ENCODE measurements at places on chromosomes 1 and 21.

DNA sequence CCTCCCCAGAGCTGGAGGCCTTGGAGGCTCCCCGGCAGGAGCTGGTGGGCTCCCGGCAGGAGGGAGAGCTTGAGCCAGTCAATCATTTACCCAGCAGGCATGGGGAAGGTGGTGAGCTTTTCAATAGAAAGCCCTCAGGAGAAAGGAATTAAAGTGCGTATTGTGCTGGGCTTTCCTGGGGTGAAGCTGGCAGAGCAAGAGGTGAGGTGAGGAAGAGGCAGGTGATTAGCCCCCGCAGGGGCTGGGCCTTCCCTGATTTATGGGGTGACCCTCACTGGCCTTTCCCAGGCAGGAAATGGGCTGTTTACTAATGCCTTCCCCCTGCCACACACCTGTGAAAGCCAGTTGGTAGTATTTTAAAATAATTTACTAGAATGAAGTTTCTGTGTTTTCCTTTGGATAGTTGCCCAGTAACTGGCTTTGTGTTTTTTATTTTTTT, 25.8 kb downstream of the CLDN14 start:
- DNase-seq, result no peak

- DNase-seq, result no peak
Measured at GRCh38 chr1:43466403-43466802, 12.7 kb upstream of the HYI start.

GRCh38 chr1:4351453-4351852, 303.0 kb upstream of the AJAP1 start:
- no peak for DNase-seq

DNA sequence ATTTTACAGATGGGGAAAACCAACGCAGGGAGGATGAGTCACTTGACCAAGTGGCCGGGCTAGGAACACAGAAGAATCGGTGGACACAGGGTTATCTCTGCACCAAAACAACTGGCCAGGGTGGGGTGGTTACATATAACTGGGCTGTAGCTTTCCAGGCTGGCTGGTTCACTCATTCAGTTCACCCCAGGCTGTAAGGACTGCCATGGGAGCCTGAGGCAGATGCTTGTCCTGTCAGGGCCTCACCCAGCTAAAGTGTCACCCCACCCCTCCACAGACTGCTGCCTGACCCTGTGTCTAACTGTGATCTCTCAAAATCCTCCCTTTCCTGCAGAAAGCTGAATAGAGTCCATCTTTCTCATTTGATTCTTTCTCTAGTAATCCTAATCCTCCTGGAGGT, 387.3 kb downstream of the RYR2 start:
- DNase-seq, result no peak

DNA sequence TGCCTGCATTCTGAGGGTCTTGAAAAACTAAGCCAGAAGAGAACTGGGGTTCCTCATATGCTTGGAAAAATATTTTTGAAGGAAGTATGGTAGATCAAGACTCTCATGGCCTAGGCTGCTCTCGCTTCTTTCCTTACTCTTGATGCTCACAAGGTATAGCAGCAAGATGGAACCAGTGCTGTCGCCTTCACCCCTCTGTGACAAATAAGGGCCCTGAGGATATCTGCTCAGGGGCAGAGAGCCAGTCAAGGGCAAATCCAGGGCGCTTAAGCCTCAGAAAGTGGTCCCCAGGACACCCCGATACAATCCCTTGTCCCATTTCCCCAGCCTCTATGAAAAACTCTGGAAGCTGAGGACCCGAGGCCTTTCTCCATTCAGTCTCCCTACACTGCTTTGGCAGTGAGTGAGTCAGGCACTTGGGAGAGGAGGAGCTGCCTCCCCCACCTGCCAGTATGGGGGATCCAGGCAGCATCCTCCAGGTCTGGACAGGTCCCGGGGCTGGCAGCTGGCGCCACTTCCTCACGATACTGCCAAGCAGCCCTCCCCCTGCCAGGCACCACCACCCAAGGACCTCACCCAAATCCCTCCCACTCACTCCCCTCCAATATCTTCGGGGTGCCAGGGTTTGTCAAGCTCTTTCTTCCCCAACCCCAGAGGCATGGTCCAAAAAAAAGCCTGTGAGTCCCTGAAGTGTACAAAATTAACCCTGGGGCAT, 1.3 kb downstream of the IGSF9 start:
- no peak for DNase-seq

- DNase-seq, result no peak
Measured at GRCh38 chr1:147472966-147473732, 68.2 kb upstream of the BCL9 start.

- no peak for DNase-seq
Measured at GRCh38 chr1:56591909-56592308, 12.5 kb upstream of the PLPP3 start.

- no peak for DNase-seq
Measured at GRCh38 chr1:155037043-155037442, 3.4 kb downstream of the DCST1 start.

GRCh38 chr1:207058252-207058651, 5.2 kb downstream of the PFKFB2 start:
- no peak for DNase-seq

GRCh38 chr1:56074007-56074651, 505.2 kb downstream of the PLPP3 start:
- no peak for DNase-seq

DNA sequence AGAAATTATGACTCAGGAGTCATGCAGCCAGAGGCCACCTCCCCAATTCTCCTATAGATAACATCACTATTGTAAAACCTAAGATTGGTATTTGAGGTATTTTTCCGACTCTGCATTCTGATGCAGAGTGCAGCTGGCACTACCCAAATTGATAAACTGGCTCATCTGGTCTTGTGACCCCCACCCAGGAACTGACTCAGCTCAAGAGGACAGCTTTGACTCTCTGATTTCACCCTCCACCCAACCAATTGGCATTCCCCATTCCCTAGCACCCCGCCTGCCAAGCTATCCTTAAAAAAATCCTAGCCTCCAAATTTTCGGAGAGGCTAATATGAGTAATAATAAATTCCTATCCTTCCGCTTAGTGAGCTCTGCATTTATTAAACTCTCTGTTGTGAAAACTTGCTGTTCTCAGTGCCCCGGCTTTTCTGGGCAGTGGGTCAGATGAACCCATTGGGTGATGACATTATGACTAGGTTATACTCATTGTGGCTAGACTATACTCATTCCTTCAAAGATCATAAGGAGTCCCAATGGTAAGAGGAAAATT, 39.4 kb upstream of the EPS15 start:
- DNase-seq, result no peak

DNA sequence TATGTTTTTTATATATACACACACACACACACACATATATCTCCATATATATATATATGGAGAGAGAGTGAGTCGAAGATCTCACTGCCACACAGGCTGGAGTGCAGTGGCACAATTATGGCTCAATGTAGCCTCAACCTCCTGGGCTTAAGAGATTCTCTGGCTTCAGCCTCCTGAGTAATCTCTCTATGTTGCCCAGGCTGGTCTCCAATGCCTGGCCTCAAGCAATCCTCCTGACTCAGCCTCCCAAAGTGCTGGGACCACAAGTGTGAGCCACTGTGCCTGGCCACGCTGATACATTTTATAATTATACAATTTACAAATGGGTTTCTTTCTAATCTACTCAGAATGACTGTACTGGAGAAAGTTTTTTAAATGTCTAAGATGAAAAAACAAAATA, 664.2 kb downstream of the PTPRC start:
- no peak for DNase-seq

DNA sequence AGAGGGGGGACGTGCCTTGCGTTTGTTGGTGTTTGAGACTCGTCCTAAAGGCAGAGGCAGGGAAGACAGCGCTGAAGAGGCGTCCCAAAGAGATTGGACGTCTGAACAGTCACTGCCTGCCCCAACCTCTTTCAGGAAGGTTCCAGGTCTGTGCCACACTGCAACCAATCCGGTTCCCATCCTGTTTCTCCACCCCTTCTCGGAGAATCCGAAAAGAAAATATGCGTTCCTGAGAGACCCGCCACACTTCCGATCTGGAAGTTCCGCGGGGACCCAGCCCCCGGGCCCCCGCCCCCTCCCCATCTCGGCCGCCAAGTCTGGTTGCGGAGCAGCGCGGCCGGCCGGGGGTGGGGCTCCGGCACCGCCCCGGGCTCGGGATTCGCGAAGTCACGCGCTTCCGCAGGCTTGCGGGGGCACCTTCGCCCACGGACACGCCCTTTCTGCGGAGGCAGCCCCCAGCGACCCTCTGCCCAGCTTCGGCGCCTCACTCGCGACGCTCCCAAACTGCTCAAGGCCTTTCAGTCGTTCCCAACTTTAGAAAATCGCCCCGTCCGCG, 124.5 kb upstream of the DPYD start:
- DNase-seq, result peak; percentile 6

GRCh38 chr1:234067581-234068337, 163.3 kb downstream of the SLC35F3 start:
- DNase-seq, result no peak

Measured in activated CD4-positive, alpha-beta T cell treated with anti-CD3 and anti-CD28 coated beads for 48 hours (primary cell).